Activated naive CD4-positive, alpha-beta T cell treated with anti-CD3 and anti-CD28 coated beads for 36 hours (primary cell): ENCODE measurements at places on chromosomes 3 and 15.

- DNase-seq, result peak; percentile 32
These were observed 31.9 kb downstream of the CMTM7 start for GRCh38 chr3:32423534-32423933.

DNA sequence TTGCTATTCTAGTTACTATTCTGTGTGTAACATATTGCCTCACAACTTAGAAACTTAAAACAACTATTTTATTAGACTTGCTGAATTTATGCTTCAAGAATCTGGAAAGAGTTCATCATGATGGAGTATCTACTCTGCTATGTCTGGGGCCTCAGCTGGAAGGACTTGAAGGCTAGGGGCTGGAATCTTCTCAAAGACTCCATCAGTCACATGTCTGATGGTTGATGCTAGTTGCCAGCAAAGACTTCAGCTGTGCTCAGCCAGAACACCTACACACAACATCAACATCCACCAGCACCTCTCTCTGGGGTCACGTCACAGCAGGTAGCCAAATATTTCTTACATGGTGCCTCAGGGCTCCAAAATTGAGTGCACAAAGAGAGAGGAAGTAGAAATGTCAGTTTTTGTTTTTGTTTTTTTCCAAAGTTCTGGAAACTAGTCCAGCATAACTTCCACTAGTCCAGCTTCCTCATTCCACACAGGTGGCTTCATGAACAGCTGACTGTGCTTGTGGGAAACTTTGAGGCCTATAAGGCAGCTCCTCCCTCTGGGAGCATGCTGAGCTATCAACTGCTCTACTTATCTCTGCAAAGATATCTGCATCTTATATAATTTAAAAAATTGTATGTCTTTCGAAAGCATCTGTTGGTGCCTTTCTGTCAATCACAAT is 325.4 kb upstream of the AGTR1 start:
- no peak for DNase-seq

DNA sequence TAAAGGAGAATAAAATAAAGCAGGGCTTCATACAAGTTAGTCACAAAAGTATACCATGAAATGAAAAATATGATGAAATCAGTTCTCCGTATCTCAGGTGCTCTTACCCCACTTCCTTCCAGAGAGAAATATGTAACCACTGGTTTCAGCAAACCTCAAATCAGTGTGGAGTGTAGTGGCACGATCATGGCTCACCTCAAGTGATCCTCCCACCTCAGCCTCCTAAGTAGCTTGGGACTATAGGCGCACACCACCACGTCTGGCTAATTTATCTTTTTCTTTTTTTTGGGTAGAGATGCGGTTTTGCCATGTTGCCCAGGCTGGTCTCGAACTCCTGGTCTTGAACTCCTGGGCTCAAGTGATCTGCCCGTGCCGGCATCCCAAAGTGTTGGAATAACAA is 24.2 kb downstream of the DENND4A start:
- DNase-seq, result peak; percentile 49

DNA sequence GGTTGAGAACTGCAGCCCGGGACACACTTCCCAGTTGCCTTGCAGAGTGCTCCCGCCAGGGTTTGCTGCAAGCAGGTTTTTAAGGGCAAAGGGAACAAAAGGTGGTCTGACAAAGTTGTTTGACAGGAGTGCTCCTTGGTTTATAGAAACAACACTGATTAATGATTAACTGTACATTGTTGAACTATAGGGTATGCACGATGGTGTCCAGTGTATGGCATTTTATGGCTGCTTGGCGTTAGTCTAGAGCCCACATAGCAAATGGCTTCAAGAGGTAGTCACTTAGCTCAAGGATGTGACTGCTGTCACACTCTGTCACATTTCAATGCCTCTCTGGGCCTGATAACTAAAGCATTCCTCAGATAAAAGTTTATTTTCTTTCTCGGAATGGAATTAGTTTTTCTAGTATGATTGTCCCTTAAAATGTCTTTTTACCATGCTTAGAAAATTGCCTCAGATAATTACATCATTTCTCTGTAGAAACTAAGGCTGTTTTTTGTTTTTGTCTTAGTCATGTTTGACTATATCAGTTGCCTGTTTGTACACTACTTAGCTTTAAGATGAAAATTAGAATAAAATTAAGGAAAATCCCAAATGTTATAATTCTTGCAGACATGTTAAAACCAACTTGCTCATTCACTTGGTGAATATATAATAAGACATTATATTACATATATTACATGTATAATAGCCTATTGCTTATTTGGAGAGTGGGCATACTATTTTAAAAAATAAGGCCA is 61.3 kb upstream of the GATM start:
- DNase-seq, result no peak

DNA sequence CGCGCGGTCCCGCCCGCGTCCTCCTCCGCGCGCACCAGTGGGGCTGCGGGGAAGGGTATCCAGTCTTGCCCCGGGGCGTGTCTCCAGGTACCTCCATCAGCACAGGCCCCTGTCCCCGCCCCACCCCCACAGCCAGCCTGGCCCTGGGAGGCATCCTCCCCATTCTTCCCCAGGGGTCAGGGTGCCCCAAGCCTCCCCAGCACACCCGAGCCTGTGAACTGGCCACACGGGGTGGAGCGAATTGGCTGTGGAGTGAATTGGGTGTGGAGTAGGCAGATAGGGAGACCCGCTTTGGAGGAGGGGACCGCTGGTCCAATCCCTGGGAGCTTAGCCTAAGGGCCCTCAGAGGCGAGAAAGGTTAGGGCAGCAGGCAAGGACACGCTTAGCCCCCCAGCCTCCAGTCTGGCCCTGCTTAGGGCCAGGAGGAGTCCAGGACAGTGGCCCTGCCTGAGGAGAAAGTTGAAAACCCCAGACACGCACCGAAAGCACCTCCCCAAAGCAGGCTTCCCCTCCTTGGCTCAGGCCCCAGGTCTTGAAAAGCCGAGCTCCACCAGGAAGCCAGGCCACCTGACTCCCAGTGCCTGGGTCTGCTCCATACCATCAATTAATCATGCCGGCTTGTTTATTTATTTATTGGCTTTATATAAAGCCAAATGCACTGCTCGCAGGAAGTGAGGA is 107.7 kb upstream of the SLC6A11 start:
- no peak for DNase-seq

DNA sequence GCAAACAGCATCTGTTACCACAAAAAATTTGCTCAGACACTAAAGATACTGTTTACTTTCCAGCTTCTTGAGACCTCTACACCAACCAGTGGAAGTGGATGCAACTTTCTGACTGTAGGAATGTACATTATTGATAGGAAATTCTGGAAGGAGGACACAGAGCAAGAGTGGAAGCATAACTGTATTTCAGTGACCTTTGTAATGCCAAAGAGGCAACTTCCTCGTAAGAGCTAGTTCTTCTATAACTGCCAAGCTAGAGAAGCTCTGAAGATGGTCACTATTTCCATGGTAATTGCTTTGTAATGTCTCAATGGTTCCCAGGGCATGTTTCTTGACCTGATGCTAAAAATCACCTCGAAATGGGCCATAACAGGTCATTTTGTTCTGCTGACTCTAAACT is 96.3 kb upstream of the SLC2A2 start:
- no peak for DNase-seq

DNA sequence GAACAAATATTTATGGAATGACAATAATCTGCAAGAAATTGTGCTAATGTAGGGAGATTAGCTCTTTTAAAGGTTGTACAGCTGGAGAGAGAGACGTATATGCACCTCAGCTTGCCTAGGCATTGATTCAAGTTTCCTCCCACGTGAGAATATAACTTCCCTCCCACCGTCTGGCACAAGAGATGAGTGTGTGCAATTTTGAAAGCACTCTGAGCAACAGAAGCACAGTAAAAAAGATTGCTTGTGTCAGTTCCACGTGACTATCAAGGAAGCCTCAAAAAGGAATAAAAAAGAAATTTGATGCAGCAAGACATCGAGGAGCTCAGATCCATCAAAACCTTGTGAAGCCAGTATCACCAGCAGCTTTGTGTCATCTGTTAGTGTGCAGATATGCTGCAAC is 435.3 kb downstream of the TUSC7 start:
- DNase-seq, result no peak

DNA sequence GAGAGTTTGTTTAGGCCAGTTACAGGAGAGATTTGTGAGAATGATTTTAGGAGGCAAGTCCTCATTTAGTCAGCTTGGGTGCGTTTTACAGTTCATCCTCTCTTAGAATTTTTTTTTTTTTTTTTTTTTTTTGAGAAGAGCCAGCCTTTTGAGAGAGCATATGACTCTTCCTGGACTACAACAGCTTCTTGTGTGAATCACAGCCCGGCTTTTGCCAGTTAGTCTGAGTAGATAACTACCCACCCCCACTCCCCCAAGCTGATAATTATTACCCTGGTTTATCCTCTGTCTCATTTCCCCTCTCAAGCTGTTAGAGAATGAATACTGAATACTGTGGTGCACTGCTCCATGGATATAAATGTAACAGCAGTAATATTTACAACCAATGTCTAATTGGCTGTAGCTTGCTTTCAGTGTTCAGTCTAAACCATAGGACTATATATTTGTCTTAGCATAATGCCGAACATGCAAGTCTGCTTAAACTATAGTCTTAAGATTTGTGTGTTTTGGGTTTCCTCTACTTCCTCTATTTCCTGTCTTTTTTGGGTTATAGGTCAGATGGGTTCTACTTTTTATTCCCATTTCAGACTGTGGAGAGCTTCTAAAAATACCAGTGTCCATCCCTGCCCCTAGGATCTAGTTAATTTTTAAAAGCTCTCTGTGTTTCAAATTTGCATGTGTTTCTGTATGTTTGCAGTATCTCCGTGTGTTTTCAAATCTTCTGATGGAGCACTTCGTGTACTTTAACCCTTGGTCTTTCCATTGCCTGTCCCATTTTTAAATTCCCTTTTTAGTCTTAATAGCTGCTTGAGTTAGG is 8.0 kb downstream of the CHD2 start:
- DNase-seq, result peak; percentile 69

DNA sequence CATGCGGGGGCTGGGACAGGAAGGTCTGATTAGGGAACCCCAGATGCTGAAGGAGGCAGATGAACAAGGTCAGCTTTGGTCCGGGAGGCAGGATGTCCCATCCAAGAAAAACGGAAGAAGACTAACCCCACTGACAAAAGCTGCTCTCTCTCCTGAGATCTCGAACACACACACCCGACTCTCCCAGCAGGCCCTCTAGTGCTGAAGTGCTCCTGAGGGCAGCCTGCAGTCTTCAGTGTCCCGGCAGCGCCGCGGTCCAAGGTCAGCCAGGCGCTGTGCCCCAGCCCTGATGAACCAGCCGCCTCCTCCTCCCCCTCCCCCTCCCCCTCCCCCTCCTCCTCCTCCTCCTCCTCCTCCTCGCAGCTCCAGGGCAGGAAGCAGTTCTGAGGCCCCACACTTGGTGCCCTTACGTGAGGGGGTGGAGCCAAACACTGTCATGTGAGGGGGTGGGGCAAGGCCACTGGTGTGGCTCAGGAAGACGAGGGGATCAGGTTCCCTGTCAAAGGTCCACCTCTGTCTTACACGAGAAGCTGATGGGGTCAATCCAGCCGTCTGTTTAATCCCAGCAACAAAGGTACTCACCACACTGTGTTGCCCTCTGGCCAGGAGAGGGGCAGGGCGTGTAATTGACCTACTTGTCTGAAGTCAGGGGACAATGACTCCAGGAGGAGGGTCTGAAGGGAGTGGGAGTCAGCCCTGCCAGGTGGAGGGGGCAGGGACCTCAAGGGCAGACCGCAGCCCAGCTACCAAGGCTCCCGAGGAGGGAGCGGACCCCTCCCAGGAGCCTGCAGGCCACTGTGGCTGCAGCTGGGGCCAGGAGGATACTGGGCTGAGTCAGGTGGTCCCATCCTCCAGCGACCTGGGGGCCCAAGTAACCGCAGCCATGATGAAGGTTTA is 34.3 kb downstream of the PRR23E start:
- peak; percentile 73 for DNase-seq

DNA sequence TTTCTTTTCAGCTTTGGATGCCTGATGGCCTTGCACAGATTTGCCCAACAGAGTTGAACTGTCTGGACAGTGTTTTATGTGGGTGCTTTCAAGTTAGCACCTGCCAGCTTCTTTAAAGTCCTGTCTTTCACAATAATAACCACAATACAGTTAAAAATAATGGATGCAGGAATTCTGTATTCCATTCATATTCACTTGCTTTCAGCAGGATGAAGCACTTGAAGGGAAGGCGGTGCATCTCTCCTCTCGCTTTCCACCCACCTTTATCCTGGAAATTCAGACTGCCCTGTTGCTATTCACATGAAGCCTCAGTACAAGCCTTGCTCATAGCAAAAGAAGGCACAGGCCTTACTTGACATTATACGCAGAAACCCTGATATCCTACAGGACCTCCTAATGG is 26.5 kb upstream of the GYG1 start:
- no peak for DNase-seq

GRCh38 chr3:154247806-154248415 is 76.4 kb downstream of the DHX36 start:
- DNase-seq, result no peak

- DNase-seq, result no peak
These were observed 243.3 kb upstream of the CCDC54 start for GRCh38 chr3:107133891-107134290.

DNA sequence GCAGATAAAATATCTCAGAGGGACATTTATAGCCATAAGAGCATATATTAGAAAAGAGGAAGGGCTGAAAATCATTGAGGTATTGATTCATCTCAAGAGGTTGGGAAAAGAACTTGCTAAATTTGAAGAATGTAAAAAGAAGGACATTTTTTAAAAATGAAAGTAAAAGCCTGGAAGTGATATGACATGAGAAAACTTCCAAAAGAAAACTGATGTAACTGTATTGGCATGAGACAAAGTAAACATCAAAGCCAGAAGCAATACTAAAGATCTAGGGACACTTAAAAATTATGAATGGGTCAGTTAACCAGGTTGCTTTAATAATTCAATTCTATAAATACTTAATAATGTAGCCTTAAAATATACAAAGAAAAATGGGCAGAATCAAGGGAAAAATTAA is 31.9 kb downstream of the CEP63 start:
- DNase-seq, result no peak

DNA sequence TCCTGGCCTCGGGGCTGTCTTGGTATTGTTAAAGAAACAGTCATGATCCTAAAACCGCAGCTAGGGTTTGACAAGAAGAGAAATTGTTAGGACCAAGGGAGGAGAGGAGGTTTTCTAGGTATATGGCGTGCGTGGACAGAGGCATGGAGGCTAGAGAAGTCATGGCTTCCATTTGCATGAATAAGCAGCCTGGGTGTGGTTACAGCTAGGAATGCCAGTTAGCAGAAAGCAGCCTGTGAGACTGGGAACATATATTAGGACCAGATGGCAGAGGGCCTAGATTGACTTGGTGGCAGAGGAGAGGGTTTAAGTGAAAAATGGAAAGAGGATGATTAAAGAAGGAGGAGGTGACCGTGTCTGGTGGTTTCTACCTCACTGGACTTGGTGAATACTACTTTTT is 573.6 kb upstream of the ARRDC4 start:
- DNase-seq, result no peak

DNA sequence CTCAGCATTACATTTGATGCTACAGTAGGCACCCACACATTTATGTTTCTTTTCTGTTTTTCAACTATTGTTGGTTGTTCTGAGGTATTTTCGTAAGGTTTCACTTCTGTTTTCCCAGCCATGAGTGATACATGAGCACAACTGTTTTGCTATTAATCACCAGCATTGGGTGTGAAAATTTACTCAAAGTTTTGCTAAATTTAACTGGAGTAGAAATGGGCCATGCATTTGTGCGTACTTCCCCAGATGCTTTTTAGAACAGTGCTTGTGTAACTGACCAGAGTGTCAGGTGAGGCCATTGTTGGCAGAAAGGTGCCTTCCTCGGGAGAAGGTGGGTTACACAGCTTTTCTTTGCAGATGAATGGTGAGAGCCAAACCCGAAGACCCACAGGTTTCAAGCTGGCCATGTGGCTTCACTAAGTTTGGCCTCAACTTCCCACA is 70.4 kb downstream of the ST6GAL1 start:
- peak; percentile 76 for DNase-seq

GRCh38 chr3:49255718-49256511 is 21.1 kb downstream of the C3orf62 start:
- no peak for DNase-seq
